ENCODE measurements at places on chromosomes 1 and 21. TPM values are rescaled to one million over a fixed set of nuclear protein-coding genes. Genes with fewer than 3 reads are reported as not detected.

Gene IGSF21
- total RNA-seq: not detected

Gene FHAD1
- not detected for total RNA-seq

Gene FOXD3
- not detected for total RNA-seq

Gene KCNK1
- total RNA-seq: 10.0 TPM

Gene HSPG2
- 33.3 TPM for total RNA-seq

Gene FMO5
- 0.97 TPM for total RNA-seq

Gene PLA2G4A
- 0.22 TPM for total RNA-seq

All from activated T-helper 17 cell treated with anti-CD3 and anti-CD28 coated beads, Interleukin-2, amount 50 U/mL, for 72 hours (primary cell).